Activated effector memory CD4-positive, alpha-beta T cell treated with Interleukin-2 at 50 U/mL for 16 hours (primary cell): ENCODE measurements at places on chromosomes 7 and 10.

GRCh38 chr10:48353246-48353645 is 46.8 kb downstream of the MAPK8 start:
- no peak for DNase-seq

DNA sequence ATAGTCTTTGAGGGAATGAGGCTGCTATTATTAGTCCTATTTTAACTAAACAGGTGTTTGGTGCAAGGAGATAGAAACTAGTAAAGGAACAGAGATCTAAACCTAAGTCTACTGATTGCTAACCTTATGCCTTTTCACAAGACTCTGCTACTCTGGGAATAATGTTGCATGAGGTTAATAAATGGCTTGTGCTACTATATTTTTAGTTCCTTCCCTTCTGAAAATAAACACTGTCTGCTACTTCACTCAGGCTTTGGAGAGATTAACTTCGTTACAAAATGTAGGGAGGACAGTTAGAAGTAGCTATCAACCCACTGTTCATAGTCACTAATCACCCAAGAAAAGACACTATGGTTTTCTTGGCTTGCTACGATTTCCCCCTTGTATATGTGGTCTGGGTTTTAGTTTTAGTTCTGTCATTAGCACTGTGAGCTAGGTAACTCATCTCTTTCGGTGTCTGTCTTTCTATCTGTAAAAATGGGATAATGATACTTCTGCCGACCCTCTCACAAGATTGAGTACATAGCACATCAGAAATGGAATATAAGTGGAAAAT is 296.2 kb downstream of the LRRTM3 start:
- no peak for DNase-seq

GRCh38 chr7:98213296-98213887 is 2.2 kb downstream of the BHLHA15 start:
- no peak for DNase-seq

DNA sequence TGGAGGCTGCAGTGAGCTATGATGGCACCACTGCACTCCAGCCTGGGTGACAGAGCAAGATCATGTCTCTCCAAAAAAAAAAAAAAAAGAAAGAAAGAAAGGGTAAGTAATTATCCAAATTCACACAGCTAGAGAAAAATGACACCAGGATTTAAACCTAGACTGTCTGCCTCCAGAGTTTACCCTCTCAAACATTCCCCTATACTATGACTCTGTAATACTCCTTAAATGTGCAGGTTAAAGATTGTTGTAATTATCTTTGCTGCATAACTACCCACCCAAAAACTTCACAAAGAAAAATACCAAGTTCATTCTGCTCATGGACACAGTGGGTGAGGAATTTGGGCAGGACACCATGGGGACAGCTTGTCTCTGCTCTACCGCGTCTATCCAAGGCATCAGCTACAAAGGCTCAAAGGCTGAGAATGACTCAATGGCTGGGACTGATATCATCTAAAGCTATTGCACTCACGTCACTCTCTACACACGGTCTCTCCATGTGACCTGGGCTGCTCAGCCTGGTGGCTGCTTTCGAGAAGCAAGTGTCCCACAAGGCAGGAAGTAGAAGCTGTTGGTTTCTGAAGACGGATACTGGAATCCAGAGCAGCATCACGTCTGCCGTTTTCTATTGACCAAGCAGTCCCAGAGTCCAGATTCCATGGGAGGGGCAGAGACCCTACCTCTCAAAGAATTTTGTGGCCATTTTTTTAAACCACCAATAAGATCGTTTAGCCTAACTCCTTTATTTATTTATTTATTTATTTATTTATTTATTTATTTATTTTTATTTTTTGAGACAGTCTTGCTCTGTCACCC is 185.7 kb upstream of the AUTS2 start:
- DNase-seq, result no peak
